Mucosa of descending colon (tissue), 3 donors: ENCODE measurements at places on chromosomes 6 and 20. TPM values are rescaled to one million over a fixed set of nuclear protein-coding genes. Genes with fewer than 3 reads are reported as not detected.

DNA sequence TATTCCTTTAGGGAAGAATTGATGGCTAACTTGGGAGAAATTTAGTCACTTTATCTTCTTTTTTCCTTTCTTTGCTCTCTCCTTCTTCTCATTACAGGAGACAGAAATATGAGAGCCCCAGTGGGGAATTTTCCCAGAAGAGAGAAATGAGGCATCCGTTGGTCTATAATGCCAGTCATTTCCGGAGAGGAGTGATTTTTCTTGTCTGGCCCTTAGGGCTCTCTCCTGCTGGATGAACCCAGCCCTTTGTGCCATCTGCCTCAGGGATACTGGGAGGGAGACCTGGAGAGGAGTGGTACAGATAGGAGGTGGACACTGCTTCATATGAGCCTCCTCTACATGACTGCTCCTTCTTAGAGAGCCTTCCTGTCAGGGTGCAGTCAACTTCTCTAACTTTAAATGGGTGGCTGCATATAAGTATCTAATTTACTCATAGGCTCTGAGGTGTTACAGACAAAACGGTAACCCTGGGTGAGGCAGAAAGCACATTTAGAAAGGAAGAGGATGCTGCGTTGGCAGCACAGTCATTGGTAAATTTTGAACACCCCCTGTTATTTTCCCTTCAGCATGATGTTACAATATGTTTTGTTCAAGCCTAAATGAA lies 21.9 kb downstream of the RIMS1 start:
- no peak for DNase-seq

- DNase-seq, result no peak
Observed at GRCh38 chr6:82217018-82217586, 30.4 kb downstream of the IBTK start.

- no peak for DNase-seq
Observed at GRCh38 chr6:43990275-43990626, 137.0 kb downstream of the MRPL14 start.

- no peak for DNase-seq
Observed at GRCh38 chr6:25987845-25988244, 25.2 kb downstream of the TRIM38 start.

GRCh38 chr6:25132934-25133333 lies 146.2 kb upstream of the CARMIL1 start:
- no peak for DNase-seq

DNA sequence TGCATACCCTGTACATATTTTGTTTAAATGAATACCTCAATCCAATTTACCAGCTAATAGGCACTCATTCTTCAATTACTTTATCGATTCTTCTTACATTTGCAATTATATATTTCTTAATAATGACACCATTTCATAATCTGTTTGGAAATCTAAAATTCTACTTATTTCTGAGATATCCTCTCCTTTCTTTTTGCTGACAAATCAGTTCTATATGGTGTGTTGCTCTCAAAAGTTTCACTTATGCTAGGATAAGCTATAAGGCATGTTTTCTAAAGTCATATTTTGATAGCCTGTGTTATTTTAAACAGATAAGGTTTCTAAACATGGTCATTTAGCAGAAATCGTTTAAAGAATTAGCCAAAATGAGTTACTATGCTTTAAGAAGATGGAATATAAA lies 140.6 kb upstream of the GJE1 start:
- no peak for DNase-seq

- no peak for DNase-seq
Observed at GRCh38 chr6:4856785-4857184, 80.6 kb downstream of the CDYL start.

DNA sequence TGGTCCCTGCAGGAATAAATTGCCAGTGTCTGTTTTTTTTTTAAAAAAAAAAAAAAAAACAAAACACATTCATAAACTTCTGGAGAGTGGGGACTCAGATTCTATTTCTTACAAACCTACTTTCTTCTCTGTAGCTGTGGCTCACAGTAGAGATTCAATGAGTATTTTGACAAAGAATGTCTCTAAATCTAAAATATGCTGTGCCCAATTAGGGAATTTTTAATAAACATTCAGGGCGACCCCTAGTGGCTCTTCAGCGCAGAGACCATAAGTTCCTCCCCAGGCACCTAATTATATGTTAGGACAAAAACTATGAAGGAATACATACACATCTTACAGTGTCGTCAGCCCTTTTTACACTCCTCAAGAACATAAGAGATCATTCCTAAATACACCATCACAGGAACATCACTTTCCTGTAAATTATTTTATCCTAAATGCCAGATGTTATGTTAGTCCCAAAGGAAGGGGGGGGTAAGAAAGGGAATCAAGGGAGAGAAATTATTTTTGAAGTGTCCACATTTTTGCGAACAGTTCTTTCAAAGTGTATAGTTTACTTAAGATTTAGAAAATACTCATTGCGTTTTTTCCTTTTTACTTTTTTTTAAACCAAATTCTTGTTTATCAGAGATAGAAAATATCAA lies 21.8 kb upstream of the NAA20 start:
- no peak for DNase-seq

GRCh38 chr6:147022041-147022440 lies 182.2 kb upstream of the STXBP5 start:
- no peak for DNase-seq

DNA sequence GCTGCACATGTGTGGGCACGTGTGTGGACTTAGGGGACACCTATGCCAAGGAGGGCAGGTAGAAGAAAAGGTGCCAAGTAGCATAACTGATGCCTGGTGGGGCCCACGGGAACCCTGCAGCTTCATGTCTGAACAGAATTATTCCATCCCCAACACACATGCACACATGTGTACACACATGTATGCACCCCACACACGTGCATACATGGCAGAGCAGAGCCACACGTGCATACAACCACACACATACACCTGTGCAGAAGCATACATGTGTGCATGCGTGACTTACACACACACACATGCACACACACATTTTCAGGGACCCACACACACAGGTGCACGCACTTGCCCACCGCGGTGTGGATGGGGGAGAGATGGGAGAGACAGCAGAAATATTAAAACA lies 51.7 kb upstream of the CHRNA4 start:
- no peak for DNase-seq

DNA sequence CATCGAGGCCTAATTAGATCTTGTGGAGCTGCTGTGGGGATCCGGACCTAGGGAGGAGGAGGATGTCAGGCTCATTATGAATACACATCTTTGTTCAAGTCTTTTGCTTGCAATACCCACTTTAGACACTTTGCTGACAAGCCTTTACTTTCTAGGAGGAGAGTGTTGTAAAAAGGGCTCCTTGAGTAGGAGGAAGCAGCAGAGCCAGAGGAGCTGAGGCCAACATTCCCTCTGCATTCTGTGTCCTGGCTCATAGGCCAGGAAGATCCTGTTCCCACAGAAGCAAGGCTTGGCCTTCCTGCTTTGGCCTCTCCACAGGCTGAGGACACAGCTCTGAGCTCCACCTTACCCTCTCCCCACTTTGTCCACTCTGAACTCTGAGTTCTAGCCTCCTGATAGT lies 67.1 kb downstream of the TPD52L1 start:
- peak; percentile 28 for DNase-seq

DNA sequence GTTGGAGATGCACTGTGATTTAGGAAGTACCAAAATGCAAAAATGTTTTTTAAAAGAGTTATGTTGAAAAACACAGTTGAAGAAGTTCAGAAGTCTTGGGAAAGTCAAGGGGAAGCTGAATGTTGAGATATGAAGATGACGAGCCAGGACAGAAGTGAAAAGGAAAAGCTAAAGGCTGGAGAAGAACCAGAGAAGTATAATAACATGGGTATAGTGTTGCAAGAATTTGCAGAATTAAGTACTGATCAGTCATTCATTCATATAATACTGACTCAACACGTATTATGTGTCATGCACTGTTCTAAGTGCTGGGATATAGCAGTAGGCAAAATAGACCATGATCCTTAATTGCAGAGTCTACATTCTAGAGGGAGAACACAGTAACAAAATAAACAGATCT lies 432.8 kb downstream of the CDC5L start:
- DNase-seq, result no peak

GRCh38 chr6:136189104-136189503 lies 61.0 kb downstream of the MTFR2 start:
- no peak for DNase-seq

DNA sequence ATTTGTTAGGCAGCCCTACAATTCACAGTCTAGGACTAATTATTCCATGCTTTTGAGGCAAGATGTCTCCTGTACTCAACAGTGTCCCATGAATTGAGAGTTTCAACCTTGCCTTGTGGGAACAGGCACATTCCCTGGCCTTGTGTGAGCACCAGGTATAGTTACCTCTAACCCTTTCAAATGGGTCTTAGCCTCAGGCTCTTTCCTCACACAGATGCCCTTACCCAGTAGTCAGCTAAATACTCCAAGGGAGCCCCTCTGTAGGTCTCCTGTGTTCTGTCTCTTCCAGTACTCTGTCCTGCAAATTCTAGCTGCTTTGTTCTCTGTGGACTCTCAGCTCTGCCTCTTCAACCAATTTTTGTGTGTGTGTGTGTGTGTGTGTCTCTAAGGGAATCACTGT lies 135.3 kb downstream of the ZFAND3 start:
- no peak for DNase-seq

DNA sequence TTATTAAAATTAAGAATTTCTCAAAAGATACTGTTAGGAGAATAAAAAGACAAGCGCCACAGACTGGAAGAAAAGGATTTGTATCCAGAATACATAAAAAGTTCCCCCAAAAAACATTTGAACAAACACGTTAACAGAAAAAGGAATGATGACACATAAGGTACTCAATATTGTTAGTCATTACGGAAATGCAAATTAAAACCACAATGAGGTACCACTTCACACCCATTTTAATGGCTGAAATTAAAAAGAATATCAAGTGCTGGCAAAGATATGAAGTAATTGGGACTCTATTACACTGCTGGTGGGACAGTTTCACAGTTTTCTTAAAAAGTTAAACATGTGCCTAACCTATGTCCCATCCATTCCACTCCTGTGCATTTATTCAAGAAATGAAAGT lies 51.4 kb downstream of the HECA start:
- no peak for DNase-seq

DNA sequence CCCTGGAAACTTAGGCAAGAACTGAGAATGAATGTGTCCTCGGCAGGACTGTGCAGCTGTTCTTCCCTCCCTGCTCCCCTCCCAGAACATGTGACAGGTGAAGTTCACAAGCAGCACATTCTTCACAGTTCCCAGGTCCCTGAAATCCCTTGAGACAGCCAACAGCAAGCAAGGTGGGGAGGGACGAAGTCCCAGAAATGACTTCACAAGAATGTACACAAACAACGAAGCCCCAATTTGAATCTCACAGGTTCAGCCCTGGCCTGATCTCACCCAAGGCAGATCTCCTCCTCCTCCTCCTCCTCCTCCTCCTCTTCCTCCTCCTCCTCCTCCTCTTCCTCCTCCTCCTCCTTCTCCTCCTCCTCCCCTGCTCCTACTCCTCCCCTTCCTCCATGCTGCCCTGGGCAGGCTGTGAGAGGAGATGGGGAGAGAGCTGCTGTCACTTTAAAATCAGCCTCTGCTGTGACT lies 32.4 kb downstream of the WRNIP1 start:
- DNase-seq, result no peak

- DNase-seq, result no peak
Observed at GRCh38 chr20:50126662-50127061, 13.7 kb upstream of the UBE2V1 start.

- no peak for DNase-seq
Observed at GRCh38 chr20:2742431-2742830, 49.9 kb downstream of the EBF4 start.

GRCh38 chr6:41022294-41022693 lies 16.7 kb downstream of the UNC5CL start:
- DNase-seq, result no peak

GRCh38 chr6:108581237-108581931 lies 20.7 kb downstream of the FOXO3 start:
- no peak for DNase-seq

GRCh38 chr20:540391-541201 lies 3.0 kb downstream of the CSNK2A1 start:
- DNase-seq, result no peak

DNA sequence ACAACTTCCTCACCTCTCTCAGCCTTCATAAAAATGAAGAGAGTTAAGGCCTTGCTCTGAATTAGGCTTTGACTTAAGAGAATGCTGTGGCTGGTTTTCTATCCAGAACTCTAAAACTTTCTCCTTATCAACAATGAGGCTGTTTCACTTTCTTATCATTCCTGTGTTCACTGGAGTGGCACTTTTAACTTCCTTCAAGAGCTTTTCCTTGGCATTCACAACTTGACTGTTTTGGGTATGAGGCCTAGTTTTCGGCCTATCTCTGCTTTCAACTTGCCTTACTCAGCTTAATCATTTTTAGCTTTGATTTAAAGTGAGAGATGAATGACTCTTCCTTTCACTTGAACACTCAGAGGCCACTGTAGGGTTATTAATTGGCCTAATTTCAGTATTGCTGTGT lies 4.3 kb upstream of the LOC128125822 start:
- no peak for DNase-seq

GRCh38 chr6:33926451-33926850 lies 122.6 kb upstream of the MLN start:
- no peak for DNase-seq

- peak; percentile 86 for DNase-seq
Observed at GRCh38 chr20:64077876-64078551, 1.3 kb downstream of the RGS19 start.

GRCh38 chr6:158060455-158061360 lies 79.0 kb downstream of the SYNJ2 start:
- DNase-seq, result peak; percentile 64

DNA sequence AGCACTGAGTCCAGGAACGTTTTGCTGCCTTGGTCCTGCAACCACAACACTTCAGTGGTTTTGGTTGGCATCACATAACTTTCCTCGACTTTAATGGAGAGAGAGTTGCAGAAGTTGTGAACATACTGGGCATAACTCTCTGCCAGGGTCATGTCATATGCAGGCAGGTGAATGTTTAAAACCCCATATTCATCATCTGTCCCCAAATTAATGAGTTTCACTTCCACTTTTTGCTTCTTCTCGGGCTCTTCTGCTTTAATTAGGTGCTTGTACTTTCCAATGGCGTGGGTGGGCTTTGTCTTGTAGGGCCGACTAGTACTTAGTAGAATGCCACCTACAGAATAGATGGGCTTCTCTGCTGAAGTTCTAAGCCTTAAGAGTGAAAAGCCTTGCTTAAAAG lies 45.2 kb upstream of the TFAP2A start:
- no peak for DNase-seq

- DNase-seq, result no peak
Observed at GRCh38 chr6:64006246-64006645, 370.6 kb downstream of the PHF3 start.

- no peak for DNase-seq
Observed at GRCh38 chr20:40636486-40636885, 52.5 kb downstream of the MAFB start.

Gene TSPYL1
- 105 TPM for total RNA-seq

Gene RFX6
- 0.67 TPM for total RNA-seq

Gene PRL
- not detected for total RNA-seq

Gene TCF15
- total RNA-seq, result not detected

Gene C20orf96
- total RNA-seq, result 12.1 TPM

Gene TFAP2D
- total RNA-seq, result not detected

Gene SLC39A7
- 159 TPM for total RNA-seq

Gene PTCRA
- not detected for total RNA-seq

Gene RBBP9
- 11.1 TPM for total RNA-seq

Gene PTCHD4
- total RNA-seq, result 0.12 TPM
